ENCODE measurements at places on chromosomes 1 and 21.

- no peak for DNase-seq
Measured at GRCh38 chr21:43262427-43262826, 93.6 kb downstream of the CRYAA start.

DNA sequence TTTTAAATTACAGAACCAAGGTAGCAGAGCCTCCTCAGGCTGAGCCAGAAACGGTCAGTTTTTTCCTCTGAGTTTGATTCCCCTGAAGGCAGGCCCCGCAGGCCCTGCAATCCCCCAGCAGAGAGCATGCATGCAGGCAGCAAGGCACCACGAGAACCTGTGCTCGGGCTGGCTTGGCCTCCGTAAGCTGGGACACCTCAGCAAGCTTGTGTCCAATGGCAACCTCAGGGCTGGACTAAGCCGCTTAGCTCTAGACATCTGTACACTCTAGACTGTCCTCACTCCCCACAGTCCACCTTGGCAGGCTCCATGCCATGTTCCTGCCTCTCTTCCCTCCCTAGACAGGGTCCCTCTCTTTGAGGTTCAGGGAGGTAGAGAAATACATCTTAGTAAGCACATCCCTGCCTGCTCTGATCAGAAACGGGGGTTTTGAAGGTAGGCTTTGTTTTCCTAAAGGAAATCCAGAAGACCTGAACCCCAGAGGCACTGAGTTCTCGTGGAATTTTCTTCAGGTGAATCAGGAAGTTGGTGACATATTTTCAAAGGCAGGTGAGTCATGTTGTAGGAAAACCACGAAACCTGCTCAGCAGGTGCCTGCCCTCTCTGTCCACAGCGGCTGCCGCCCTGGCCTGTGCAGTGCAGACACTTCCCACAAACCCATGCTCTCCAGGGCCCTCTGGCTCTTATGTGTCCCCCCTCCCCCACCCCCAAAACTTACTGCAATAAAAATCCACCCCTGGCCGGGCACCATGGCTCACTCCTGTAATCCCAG is 7.0 kb downstream of the TMEM63A start:
- DNase-seq, result no peak

DNA sequence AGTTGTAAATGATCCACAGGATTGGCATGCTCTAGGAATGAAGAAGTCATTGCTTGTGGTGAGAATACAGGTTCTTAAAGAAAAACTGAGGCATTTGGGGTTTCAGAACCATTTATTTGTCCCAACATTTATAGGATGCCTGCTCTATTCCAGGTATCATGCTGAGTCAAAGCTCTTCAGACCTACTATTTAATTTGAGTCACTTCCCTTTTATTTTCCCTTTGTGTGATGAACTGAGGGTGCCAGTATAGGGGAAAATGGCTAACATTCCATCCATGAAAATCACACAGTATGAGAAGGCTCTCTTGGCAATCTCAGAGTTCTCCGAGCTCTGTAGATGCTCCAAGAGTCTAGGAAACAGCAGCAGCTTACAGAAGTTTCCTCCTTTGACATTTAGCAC is 110.4 kb downstream of the RNF220 start:
- no peak for DNase-seq

GRCh38 chr1:243667591-243667990 is 182.5 kb downstream of the AKT3 start:
- DNase-seq, result no peak

DNA sequence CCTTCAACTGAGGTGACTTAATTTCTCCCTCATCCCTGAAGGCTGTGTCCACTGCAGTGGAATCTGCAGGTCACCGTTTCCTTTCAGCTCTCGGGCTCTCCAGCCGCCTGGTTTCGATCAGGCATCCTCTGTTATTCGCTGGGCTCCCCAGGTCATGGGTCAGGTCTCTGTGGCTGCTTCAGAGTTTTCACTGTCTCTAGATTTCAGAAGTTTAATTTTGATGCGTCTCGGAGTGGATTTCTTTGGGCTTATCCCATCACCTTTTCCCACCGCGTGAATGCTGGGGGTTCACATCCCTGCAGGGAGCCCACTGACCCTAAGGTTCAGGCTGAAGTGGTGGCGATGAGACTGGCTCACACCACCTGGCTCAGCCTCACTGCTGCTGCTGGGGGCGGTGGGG is 3.3 kb downstream of the ACTRT2 start:
- no peak for DNase-seq

GRCh38 chr1:187027253-187027652 is 198.5 kb downstream of the PLA2G4A start:
- no peak for DNase-seq

GRCh38 chr1:152392909-152393308 is 21.2 kb downstream of the CRNN start:
- DNase-seq, result peak; percentile 20

DNA sequence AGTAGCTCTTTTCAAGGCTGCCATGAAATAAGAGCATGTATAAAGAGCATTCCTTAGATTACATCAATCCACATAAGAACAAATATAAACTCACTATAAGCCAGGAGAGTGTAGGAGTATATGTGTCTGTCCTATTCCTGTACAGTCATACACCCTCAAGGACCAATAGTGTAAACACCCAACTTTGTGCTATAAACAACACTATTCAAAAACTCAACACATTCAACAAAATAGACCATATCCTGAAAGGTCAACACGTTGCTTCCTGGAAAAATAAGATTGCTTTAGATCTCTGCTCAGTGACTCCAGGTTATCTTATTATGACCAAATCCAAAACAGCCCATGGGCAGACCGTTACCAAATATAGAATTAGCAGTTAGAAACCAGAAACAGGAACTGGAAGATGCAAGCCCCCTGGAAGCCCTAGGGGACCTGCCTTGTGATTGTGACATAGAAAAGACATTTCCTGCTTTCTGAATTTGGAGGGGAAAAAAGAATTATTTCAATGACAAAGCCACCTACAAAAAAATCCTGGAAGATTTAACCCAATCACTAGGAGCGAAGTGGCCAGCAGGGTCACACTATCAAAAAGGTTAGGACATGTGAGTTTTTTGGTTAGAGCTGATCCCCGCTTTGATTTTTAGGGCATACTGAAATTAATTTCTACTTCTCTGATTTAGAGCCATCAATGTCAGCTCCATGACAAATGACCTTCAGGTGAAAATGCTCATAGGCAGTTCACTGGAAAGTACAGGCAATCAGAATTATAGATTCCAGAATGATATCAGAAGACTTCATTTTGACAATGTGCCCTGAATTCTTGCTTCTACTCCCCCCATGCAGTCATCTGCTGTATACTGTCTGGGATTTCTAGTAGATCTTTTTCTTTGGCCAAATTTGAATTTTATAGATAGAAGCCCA is 59.9 kb downstream of the LRRC8C start:
- no peak for DNase-seq

- no peak for DNase-seq
Measured at GRCh38 chr1:206895837-206896242, 1.4 kb upstream of the IL24 start.

GRCh38 chr1:213531369-213532310 is 456.1 kb upstream of the PROX1 start:
- DNase-seq, result no peak

GRCh38 chr21:34621434-34622350 is 6.8 kb upstream of the RCAN1 start:
- no peak for DNase-seq

DNA sequence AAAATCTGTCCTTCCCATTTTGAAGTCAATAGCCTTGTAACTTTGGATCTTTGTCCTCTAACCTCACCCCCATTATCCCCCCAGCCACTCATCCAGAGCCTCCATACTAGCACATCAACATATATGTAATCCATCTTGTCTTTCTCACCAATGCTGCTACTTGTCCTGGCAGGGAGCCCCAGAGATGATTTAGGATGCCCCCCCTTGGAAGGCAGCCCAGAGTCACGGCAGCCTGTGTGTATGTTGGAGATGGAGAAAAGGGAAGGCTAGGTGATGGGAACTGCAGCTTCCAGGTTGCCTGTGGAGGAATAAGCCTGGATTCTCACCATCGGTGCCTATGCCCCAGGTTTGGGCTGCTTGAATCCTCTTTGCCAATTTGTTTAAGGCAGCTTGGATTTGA is 51.7 kb upstream of the SCMH1 start:
- DNase-seq, result no peak

GRCh38 chr1:113734357-113735055 is 24.8 kb downstream of the PHTF1 start:
- DNase-seq, result no peak

DNA sequence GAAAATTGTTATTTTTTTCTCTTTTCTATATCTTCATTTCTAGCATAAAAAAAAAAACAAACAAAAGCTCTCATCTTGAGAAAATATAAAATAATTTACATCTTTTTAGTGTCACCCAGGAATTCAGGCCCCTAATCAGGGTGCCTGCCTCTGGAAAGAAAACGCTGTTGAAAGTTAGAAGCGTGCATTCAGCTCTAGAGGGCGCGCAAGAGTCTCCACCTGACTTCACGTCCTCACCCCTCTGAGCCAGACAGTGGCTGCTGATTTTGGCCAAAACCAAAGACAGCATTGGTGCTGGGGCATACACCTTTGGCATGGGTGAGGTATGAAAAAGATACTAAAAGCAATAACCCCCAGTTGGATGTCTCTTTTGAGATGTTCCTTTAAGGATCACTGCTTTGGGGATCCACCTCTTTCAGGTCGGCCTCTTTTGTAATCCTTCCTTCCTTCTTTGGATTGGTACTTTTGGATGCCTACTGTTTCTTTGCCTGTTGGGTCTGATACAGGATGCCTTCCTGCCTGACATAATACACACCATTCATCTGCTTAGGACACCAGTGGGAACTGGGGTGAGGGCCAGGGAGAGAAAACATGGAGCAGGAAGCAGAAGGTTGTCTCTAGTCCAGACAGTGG is 77.6 kb upstream of the CHRM3 start:
- no peak for DNase-seq

DNA sequence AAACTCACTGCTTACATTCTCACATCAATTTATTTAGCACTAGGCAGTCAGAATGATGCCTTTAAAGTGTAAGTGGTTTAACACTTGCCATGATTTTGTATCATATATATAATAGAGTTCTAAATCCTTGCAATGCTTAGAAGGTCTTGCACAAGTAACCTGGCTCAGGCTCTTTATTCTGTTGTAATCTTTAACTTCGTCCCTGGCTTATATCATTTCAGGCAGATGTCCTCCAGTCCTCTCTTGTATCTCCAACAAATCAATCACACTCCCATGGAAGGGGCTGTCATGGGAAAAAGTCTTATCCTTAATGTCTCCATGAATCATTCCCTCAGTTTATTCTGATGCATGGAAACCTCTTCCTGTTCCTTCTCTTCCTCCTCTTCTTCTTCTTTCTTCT is 841.6 kb upstream of the B3GALT2 start:
- DNase-seq, result no peak

- DNase-seq, result no peak
Measured at GRCh38 chr1:158035014-158035413, 41.6 kb downstream of the KIRREL1 start.

DNA sequence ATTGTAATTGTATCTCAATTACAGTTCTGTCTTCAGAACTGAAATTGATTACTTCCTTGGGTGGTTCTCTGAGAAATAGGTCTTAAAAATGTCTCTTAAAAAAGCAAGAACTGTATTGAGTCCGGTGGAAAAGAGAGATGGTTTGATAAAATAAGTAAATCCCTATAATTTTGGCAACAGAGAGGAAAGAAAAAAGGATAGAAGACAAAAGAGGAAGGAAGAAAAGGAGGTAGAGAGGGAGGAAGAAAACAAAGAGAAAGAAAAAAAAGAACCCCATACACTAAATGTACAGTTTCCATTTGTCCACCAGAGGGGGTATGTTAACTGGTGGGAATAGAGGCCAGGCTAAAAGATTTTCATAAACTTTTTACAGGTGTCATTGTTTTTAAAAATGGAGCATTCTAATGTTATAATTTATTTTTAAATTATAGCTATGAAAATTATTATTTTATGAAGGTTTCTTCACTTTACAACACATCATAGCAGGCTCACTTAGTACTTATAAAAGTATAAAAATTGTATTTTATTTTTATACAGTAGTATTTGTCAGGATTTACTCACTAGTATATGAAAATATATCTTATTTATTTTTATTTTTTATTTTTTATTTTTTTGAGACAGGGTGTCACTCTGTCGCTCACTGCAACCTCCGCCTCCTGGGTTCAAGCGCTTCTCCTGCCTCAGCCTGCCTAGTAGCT is 2.1 kb upstream of the UBE2T start:
- no peak for DNase-seq

GRCh38 chr1:188382851-188383250 is 1554.1 kb downstream of the PLA2G4A start:
- no peak for DNase-seq

GRCh38 chr1:53662169-53662568 is 76.8 kb downstream of the GLIS1 start:
- DNase-seq, result no peak

- no peak for DNase-seq
Measured at GRCh38 chr1:113226148-113226547, 153.2 kb downstream of the LRIG2 start.

GRCh38 chr21:32351428-32351827 is 41.4 kb downstream of the URB1 start:
- DNase-seq, result no peak

DNA sequence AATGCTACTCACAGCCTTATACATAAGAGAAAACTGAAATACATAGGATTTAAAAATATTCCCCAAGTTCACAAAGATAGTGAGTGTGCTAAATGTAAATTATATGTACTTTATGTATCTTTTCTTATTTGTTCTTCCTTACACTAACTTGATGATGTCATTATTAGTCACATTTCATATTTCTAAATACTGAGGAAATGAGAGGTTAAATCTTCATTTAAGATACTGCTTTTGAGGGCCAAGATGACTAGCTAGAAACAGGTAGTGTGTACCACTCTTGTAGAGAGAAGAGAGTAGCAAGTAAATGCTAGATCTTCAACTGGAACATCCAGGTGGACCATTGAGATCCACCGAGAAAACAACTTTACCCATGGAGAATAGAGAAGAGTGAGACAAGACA is 29.8 kb downstream of the PYHIN1 start:
- no peak for DNase-seq
